ENCODE measurements at places on chromosomes 11 and 22. TPM values are rescaled to one million over a fixed set of nuclear protein-coding genes. Genes with fewer than 3 reads are reported as not detected.

KRTAP5-1 gene
- not detected for total RNA-seq

DNA sequence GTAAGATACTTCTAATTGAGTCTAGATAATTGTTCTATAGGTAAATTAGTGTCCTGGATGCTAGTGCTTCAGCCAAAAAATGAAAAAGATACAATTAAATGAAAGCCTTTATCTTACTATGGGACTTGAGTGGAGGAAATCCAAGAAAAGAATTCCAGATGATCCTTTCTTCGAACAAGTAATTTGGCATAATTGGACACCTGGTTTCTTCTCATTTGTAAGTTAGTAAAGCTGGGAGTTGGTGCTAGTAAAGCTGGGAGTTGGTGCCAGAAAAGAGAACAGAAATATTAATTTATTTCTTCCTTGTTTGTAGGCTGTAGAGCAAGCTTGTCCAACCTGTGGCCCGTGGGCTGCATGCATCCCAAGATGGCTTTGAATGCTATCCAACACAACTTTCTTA, 12.3 kb downstream of the OR51V1 start:
- no peaks in the 10 kb centered on the region for H3K36me3 ChIP-seq
- no peak overlapping the region for H3K27ac ChIP-seq
- H3K4me3 ChIP-seq = no peak overlapping the region
- DNase-seq = no peak

CARD10 gene
- 12.1 TPM for total RNA-seq

- no peak overlapping the region for H3K4me3 ChIP-seq
- H3K27me3 ChIP-seq = peaks cover 35% of the 10 kb centered on the region
- DNase-seq = no peak
- no peaks in the 10 kb centered on the region for H3K4me1 ChIP-seq
Measured at GRCh38 chr11:113994077-113994954, 19.4 kb downstream of the HTR3A start.

GRCh38 chr11:61616434-61616833, 35.6 kb upstream of the SYT7 start:
- H3K4me1 ChIP-seq = no peaks in the 10 kb centered on the region
- H3K27me3 ChIP-seq = no peaks in the 10 kb centered on the region
- H3K36me3 ChIP-seq = no peaks in the 10 kb centered on the region
- DNase-seq = no peak

MYEOV gene
- total RNA-seq = 22.0 TPM

DNA sequence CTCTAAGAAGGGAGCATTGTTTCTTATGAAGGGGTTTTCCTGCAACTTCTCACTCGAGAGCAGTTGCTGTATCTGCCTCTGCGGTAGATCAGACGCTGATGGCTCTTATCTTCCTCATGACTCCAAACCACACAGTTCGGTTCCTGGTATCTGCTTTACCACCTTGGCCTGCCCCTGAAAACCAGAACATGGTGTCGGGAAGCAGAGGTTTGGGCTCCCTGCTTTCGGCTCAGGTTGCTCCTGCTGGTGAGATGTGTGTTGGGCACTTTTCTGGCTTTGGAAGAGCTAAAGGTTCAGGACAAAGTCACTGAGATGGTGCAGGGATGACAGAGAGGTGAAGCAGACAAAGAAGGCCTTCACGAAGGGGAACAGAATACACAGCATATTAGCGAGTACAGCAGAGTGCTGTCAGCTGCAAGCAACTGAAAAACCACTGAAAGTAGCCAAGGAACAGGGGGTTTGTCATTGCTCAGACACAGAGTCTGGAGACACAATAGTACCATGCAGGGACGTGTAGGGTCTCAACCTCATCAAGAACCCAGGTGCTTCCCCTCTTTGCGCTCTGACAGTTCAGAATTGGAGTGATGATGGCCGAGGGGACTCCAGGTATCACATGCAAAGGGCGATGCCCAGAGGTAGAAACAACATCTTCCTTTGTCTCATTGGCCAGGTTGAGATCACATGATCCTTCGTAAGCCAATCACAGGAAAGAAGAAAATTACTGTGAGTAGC, 11.9 kb upstream of the CSF2RB start:
- no peak overlapping the region for H3K4me3 ChIP-seq
- no peak for DNase-seq
- peak overlapping the region; percentile 52 for H3K27ac ChIP-seq
- no peaks in the 10 kb centered on the region for H3K4me1 ChIP-seq
- no peaks in the 10 kb centered on the region for H3K27me3 ChIP-seq

TMPRSS4 gene
- not detected for total RNA-seq

ZPR1 gene
- total RNA-seq = 29.4 TPM

DNA sequence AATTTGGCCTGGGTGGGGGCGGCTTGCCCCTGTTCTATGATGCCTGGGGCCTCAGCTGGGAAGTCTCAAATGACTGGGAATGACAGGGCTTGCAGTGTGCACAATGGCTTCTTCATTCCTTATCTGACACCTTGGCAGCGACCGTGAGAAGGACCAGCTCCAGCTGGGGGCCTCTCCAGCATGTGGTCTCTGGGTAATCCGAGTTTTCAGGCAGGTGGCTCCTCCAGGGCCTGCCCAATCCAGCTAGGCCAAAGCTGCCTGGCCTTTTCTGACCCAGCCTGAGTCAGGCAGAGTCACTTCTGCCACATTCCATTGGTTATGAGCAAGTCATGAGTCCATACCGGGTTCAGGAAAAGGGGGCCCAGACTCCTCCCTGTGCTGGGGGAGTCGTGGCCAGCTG, 646.0 kb downstream of the OPCML start:
- DNase-seq = no peak
- H3K27me3 ChIP-seq = no peaks in the 10 kb centered on the region
- H3K36me3 ChIP-seq = no peaks in the 10 kb centered on the region

GRCh38 chr11:20861322-20861721, 191.9 kb downstream of the NELL1 start:
- H3K27ac ChIP-seq = no peak overlapping the region
- DNase-seq = no peak
- no peak overlapping the region for H3K4me3 ChIP-seq
- no peaks in the 10 kb centered on the region for H3K27me3 ChIP-seq

- no peaks in the 10 kb centered on the region for H3K4me1 ChIP-seq
- H3K27ac ChIP-seq = no peak overlapping the region
Measured at GRCh38 chr11:74756571-74756970, 7.9 kb downstream of the RNF169 start.

DNA sequence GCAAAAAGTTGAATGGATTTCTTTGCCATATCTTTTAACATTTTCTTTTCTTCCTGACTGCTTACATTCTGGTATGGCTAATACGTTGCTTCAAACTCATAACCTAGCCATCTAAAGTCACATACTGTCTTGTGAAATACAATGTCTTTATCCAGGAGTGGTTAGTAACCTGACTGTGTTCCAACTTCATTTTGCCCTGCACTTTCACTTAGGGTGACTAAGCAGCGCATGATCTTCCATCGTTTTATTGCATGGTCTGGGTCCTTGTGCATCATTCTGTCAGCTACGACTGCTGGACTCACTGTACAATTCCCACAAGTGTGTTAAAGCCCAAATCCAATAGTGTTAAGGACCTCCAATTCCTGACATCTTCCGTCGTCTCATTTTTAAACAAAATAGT, 403.2 kb downstream of the NTM start:
- DNase-seq = no peak
- H3K4me3 ChIP-seq = no peak overlapping the region
- no peak overlapping the region for H3K27ac ChIP-seq
- H3K27me3 ChIP-seq = peaks cover 10% of the 10 kb centered on the region
- H3K4me1 ChIP-seq = no peaks in the 10 kb centered on the region

PRR5L gene
- total RNA-seq = 16.1 TPM

GNAZ gene
- total RNA-seq = 5.3 TPM

- no peaks in the 10 kb centered on the region for H3K27me3 ChIP-seq
- H3K4me3 ChIP-seq = no peak overlapping the region
- peak overlapping the region; percentile 88 for H3K27ac ChIP-seq
Measured at GRCh38 chr11:13011466-13012055, 2.4 kb downstream of the RASSF10 start.

GRCh38 chr11:2443881-2444820, at the start of gene TRPM5:
TSS of gene TRPM5 (minus strand) at chr11:2444514. CDS start at chr11:2423036, 21,478 bp downstream.
- no peak for DNase-seq
- H3K4me3 ChIP-seq = peak within 1 kb of the TSS; percentile 73
- H3K4me1 ChIP-seq = no peaks in the 10 kb centered on the region
- H3K27me3 ChIP-seq = no peaks in the 10 kb centered on the region
- no peak within 1 kb of the TSS for H3K27ac ChIP-seq

GRCh38 chr11:77147668-77148321, 19.7 kb downstream of the MYO7A start:
- no peaks in the 10 kb centered on the region for H3K36me3 ChIP-seq
- H3K27me3 ChIP-seq = no peaks in the 10 kb centered on the region
- no peak for DNase-seq
- no peaks in the 10 kb centered on the region for H3K4me1 ChIP-seq
- H3K4me3 ChIP-seq = no peak overlapping the region

MSANTD4 gene
- total RNA-seq = 18.9 TPM

GRCh38 chr11:60206616-60207015, 23.7 kb upstream of the MS4A6A start:
- H3K4me3 ChIP-seq = no peak overlapping the region
- H3K27ac ChIP-seq = no peak overlapping the region
- H3K36me3 ChIP-seq = no peaks in the 10 kb centered on the region
- H3K27me3 ChIP-seq = no peaks in the 10 kb centered on the region

GRCh38 chr11:36402568-36403170, 106.6 kb downstream of the PRR5L start:
- H3K4me1 ChIP-seq = no peaks in the 10 kb centered on the region
- H3K36me3 ChIP-seq = no peaks in the 10 kb centered on the region
- H3K27ac ChIP-seq = no peak overlapping the region
- no peak overlapping the region for H3K4me3 ChIP-seq
- H3K27me3 ChIP-seq = no peaks in the 10 kb centered on the region

- no peak for DNase-seq
- H3K4me1 ChIP-seq = no peaks in the 10 kb centered on the region
- no peaks in the 10 kb centered on the region for H3K27me3 ChIP-seq
- H3K27ac ChIP-seq = no peak overlapping the region
- no peaks in the 10 kb centered on the region for H3K36me3 ChIP-seq
Measured at GRCh38 chr11:122509091-122509490, 146.4 kb upstream of the UBASH3B start.

TRIM66 gene
- total RNA-seq = 11.5 TPM

GRCh38 chr22:47307326-47307725, 544.9 kb downstream of the TBC1D22A start:
- no peaks in the 10 kb centered on the region for H3K27me3 ChIP-seq
- H3K27ac ChIP-seq = no peak overlapping the region
- no peaks in the 10 kb centered on the region for H3K4me1 ChIP-seq

RTN4RL2 gene
- 0.32 TPM for total RNA-seq

- DNase-seq = no peak
- no peak overlapping the region for H3K27ac ChIP-seq
- no peak overlapping the region for H3K4me3 ChIP-seq
- no peaks in the 10 kb centered on the region for H3K27me3 ChIP-seq
- no peaks in the 10 kb centered on the region for H3K4me1 ChIP-seq
Measured at GRCh38 chr11:118073554-118073953, 3.3 kb upstream of the TMPRSS4 start.

DNA sequence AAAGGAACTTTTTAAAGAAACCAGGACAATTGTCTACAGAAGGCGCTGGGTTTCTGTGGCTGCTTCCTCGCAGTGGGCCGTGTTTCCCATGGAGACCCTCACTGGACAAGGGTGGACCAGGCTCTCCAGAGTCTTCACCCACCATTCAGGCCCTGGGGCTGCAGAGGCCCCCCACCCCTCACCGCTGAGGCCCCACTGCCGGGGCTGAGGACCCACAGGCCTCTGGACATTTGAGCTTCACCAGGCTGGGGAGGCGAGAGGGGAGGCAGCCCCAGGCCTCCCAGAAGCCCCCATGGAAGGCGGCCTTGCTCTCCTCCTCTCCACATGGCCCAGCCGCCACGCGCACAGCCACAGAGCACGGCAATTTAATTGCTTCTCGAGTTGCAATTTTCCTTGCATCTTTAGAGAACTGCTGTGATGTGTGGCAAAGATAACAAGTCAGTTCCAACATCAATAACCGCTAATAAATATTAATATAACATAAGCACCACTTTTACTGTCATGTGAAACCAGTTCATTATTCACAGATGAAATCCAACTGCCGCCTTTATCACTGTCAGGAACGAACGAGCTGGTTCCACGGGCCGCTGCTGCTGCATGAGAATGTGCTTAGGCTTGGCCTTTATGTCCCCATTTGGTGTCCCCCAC, 81.0 kb downstream of the PHF21B start:
- H3K4me1 ChIP-seq = no peaks in the 10 kb centered on the region
- H3K27me3 ChIP-seq = no peaks in the 10 kb centered on the region
- no peak overlapping the region for H3K4me3 ChIP-seq
- H3K36me3 ChIP-seq = no peaks in the 10 kb centered on the region

PPP1CA gene
- 76.7 TPM for total RNA-seq

SOX6 gene
- 8.0 TPM for total RNA-seq

RAB3IL1 gene
- total RNA-seq = 11.7 TPM

- H3K36me3 ChIP-seq = no peaks in the 10 kb centered on the region
- H3K27me3 ChIP-seq = no peaks in the 10 kb centered on the region
- DNase-seq = no peak
- no peaks in the 10 kb centered on the region for H3K4me1 ChIP-seq
- H3K4me3 ChIP-seq = no peak overlapping the region
Measured at GRCh38 chr11:101706541-101706940, 122.7 kb upstream of the TRPC6 start.

DNA sequence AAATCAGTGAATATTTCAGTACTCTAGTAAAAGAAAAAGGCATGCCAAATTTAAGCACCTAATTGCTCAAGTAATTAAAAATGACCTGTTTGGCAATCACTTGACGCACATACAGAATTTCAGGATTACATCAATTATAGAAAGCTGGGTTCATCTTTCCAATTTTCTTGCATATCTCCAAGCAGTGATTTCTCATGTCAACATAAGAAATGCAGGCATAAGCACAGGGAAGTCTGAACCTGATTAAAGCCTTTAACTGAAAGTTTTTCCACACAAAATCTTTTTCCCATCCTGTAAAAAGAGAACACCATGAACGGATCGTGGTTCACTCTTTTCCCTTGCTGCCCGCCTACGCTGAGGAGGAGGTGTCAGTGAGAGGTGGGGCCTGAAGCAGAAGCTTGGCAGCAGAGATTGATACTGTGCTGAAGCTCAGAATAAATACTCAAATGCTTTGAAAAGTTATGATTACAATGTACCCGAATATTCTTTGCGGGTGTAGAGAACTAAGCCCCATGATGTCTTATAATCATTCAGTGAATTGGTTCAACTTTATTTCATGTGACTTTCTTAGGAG, 704.1 kb upstream of the CCDC90B start:
- DNase-seq = no peak
- no peak overlapping the region for H3K4me3 ChIP-seq
- peak overlapping the region; percentile 15 for H3K27ac ChIP-seq

- DNase-seq = no peak
- H3K4me3 ChIP-seq = no peak overlapping the region
- H3K27me3 ChIP-seq = no peaks in the 10 kb centered on the region
- no peak overlapping the region for H3K27ac ChIP-seq
Measured at GRCh38 chr11:72336163-72336562, 92.2 kb upstream of the PHOX2A start.

SLC6A5 gene
- total RNA-seq = not detected

UPK2 gene
- total RNA-seq = not detected

RFPL3 gene
- not detected for total RNA-seq

LRRC74B gene
- total RNA-seq = not detected

ADAMTS8 gene
- 0.32 TPM for total RNA-seq
